ENCODE measurements at places on chromosomes 6 and 20.
A peak's percentile ranks its signal among the peaks of the same experiment; 100 is the strongest.

GRCh38 chr20:40688129-40689099, 622 bp downstream of the MAFB start:
- no peak for DNase-seq

DNA sequence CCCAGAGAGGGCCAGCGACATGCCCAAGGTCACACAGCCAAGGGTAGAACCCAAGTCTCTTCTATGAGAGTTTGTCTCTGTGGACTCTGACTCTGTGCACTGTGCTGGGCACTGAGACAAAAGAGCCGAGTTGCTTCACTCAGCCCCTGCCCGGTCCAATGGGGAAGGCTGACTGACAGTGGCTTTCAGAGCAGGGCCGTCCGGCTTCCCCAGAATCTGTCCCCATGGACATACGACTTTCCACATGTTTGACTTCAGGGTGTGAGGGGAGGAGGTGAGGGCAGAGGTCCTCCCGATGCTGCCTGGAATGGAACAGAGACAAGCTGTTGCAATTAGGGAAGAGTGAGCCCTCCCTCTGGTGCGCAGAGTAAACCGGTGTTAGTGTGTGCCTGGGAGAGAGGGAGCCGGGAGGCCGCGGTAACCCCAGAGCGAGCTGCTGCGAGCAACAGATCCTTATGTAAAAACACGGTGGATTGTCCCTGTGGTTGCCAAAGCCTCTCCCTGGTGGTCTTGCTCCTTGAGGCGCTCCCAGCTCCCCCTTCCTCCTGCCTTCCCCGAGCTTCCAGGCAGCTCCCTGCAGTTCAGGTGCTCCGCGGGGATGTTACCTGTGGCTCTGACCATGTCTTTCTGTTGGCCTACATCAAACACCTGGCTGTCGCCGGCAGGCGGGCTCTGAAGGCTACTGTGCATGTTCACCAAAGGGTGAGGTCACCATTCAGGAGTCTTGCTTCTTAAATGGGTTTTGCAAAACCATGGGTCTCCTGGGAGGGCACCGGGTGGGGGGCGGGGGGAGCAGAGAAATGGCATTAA, 672 bp downstream of the SIRPA start:
- DNase-seq: no peak

- DNase-seq: no peak
Measured at GRCh38 chr6:111808493-111808892, 64.8 kb downstream of the FYN start.

DNA sequence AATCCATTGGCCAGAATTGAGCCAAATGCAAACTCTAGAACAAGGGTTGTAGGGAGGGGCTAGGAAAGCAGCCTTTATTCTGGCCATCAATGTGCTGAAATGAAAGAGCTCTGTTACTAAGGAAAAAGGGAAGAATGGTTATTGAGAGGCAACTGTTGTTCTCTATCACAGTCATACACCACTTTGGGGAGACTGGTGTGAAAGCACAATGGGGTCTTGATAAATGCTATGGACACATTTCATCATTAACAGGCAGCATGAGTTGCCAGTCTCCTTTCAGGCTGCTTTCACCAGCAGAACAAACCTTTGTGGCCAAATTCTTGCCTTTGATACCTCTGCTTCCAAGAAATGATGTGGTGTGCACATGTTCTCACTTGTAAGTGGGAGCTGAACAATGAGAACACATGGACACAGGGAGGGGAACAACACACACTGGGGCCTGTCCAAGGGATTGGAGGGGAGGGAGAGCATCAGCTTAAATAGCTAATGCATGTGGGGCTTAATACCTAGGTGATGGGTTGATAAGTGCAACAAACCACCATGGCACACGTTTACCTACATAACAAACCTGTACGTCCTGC, 86.2 kb downstream of the CDS2 start:
- DNase-seq: no peak

DNA sequence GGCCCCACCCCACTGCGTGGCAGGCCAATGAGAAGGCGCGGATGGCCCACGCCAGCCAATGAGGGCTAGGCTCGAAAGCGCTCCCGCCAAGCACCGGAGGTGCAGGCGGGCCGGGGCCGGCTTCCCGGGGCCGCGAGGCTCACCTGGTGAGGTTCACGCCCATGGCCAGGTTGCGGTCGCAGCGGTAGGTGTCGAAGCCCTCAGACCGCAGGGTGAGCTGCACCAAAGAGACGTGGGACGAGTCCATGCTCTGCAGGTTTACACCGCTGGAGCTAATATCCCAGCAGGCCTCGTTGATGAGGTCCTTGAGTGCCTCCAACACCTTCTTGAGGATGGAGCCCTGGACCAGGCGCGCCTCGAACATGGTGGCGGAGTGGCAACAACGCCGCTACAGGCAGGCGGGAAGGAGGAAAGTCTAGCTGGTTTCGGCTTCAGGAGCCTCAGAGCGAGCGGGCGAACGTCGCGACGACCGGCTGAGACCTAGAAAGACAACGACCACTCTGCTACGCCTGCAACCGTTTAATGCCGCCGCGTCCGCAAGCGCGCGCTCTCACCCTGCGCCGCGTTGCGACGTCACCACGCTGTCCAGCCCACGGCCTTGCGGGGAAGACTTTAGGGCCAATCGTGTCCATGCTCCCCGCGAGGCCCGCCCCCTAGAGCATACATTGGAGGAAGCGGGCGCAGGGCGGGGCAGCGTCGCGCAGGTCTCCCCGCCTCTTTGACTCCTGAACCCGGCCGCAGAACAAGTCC, at the start of gene PCNA:
Gene PCNA, minus strand, starts transcription at position 524 of the 750 bp plus-strand sequence. Its CDS starts 160 bp downstream, at position 364.
- peak; percentile 84 for DNase-seq

DNA sequence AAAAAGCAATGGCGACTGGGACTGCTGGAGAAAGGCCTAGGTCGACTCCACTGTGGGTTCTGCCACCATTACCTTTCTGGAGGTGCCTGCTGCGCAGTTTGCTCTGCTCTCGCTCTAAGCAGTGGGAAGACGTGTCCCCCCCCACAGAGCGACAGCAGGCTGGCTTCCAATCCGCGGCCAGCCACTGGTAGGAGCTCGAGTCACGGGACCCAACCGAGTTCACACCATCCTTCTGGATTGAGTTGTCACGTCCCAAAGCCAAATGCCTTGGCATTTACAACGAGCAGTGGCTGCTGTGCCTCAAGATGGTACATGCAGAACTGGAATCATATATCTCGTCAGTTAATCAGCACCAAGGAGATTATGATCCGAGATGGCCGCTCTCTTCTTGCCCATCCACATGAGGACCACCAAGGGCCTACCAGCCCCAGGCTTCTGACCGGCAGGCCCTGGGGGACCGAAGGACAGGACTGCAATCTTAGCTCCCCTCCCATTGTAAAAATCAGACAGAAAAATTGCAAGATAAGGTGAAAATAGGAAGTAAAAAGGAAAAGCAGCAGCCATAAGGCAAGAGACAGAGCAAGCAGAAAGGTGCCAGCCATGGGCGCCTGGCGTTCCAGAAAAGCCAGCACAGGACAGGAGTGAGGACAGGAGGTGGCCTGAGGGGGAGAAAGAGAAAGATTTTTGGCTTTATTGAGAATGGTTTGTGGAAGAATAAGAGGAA, 74.4 kb downstream of the TRAM2 start:
- DNase-seq: no peak

- no peak for DNase-seq
Measured at GRCh38 chr6:75349262-75349984, 64.8 kb upstream of the TMEM30A start.

DNA sequence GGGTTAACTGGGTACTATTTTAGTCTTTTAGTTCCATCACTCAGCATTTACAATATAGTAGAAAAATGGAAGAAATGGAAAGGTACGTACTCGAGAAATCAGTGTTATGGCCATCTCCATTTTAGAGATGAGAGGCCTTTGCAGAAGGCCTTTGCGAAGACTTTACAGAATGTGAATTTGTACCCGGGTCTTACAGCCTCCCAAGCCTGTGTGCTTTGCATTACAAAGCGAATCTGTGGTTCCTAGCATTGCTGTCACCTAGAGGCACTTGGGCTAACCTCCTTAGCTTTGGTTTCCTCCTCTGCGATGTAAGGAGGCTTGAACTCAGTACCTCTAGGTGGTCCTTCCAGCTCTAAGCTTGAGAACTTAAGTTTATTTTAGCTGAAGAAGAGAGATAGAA, 10.9 kb downstream of the VAPB start:
- no peak for DNase-seq

DNA sequence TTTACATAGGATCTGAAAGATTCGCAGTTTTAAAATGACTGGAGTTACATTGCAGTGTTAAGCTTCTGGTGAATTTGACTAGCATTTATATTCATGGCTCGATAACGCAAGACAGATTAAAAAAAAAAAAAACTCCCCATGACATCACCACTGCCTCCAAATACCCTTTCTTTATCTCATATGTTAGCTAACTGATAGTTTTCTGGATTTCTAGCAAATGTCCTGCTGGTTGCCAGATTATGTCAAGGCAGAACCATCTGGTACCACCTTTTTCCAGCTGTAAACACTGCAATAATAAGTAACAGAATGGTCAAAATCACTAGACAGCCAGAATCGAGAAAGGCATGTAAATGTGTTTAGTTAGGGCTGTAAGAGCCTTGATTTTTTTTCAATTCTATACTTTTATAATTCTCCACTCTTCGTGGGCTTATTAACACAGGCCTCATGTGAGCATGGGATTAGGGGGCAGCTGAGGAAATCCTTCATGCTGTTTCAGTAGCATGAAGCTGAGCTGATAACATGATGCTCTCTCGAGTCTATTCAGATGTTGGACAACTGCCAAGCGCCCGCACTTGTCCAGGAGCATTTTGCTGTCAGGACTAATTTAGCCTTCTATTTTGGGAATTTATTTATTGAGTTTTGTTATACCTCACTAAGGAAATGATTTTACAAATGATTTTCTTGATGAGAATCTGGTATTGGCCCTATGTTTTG, 166.0 kb upstream of the SCGN start:
- DNase-seq: no peak

- DNase-seq: no peak
Measured at GRCh38 chr6:4806337-4806725, 30.1 kb downstream of the CDYL start.

- no peak for DNase-seq
Measured at GRCh38 chr20:22904905-22905304, 130.2 kb upstream of the SSTR4 start.

DNA sequence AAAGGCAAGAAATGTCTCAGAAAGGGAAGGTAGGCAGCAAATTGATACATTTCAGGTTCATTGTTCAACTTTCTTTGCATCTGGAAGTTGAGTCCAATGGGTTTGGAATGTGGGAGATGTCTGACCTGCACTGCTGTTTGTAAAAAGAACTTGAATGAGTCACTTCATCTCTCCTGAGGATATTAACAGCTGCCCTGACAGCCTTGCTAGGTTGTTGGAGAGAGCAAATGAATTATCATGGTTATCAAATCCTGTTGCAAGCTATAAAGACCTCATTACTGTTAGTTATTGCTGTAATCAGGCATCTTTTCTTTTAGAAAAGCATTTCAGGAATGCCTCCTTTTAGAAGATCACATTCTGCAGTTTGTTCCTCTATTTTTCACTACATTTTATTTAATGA, 23.0 kb upstream of the FLRT3 start:
- no peak for DNase-seq

- no peak for DNase-seq
Measured at GRCh38 chr6:22064558-22064957, 232.3 kb downstream of the PRL start.

DNA sequence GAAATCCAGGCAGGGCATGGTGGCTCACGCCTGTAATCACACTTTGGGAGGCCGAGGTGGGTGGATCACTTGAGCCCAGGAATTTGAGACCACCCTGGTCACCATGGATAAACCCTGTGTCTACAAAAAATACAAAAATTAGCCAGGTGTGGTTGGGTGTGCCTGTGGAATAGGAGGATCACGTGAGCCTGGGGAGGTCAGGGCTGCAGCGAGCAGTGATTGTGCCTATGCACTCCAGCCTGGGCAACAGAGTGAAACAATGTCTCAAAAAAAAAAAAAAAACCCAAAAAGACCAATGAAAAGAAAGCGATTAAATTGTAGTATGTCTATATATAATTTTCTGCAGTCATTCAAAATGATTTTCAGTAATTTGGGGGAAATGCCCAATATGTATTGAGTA, 70.3 kb downstream of the ITCH start:
- DNase-seq: no peak

DNA sequence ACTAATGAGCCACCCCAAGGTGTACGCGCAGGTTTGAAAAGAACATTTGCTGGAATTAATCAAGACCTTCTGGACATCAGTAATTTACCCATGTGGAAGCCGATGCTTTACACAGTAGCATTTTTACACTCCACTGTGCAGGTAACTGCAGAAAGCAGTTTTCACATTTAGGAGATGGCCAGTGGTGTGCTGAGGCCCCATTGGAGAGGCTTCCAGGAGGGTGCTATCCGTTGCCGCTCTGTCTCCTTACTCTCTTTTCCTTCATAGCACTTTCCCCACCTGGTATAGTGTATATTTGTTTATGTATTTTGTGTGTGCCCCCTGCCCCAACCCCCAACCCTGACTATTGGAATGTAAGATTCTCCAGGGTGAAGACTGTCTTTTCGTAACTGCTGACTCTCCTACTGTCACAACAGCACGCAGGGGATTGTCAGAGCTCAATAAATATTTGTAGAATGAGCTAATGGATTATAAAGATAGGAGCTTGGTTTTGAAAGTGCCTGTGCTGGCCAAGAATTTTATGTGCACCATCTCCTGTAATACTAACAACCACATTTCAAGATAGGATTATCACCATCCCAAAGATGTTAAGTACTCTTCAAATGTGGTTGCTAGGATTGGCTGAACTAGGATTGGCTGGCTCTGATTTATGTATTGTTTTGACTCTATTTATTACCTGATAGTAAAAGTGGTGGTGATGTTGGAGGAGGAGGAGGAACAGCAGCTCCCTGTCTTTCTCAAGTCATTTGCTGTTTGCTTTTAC, 74.0 kb upstream of the GLP1R start:
- DNase-seq: no peak

DNA sequence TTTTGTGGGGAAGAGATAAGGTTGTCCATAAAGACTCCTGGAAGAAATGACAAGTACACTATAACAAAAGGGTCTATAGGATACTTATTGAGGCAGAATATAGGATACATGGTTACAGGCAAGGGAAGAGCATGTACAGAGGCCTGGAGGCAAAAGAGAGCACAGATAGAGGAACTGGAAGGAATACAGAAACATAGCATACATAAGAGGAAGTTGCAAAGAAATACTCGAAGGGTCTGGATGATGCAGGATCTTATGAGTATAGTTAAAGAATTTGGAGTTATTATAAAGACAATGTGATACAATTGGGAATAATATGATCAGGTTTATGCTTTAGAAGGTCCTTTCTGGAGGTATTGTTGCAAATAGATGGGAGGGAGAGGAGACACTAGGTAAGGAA, 592.7 kb upstream of the POU3F2 start:
- no peak for DNase-seq

DNA sequence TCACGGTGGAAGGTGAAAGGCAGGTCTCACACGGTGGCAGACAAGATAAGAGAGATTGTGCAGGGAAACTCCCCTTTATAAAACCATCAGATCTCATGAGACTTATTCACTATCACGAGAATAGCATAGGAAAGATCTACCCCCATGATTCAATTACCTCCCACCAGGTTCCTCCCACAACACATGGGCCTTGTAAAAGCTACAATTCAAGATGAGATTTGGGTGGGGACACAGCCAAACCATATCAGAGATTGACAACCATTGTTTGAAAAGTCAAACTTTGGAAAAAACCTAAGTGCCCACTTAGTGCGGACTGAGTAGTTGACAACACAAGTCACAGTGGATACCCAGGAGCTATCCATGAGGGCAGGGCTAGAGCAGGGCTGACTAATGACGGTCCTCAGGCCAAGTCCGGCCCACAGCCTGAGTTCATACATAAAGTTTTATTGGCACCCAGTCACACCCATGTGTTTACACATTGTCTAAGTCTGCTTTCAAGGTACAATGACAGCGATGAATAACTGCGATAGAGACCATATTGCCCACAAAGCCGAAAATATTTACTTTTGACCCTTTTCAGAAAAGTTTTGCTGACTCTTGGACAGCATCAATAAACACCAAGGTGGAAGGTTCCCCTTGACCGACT, 33.8 kb upstream of the PMEPA1 start:
- no peak for DNase-seq

Measured in stimulated activated CD4-positive, alpha-beta T cell treated with anti-CD3 and anti-CD28 coated beads, TNF-alpha, amount 100 ng/mL, for 1 hour (primary cell).